Suppressor macrophage treated with lipopolysaccharide for 1 hour (primary cell): ENCODE measurements at places on chromosomes 6 and 20.
A peak's percentile ranks its signal among the peaks of the same experiment; 100 is the strongest.

DNA sequence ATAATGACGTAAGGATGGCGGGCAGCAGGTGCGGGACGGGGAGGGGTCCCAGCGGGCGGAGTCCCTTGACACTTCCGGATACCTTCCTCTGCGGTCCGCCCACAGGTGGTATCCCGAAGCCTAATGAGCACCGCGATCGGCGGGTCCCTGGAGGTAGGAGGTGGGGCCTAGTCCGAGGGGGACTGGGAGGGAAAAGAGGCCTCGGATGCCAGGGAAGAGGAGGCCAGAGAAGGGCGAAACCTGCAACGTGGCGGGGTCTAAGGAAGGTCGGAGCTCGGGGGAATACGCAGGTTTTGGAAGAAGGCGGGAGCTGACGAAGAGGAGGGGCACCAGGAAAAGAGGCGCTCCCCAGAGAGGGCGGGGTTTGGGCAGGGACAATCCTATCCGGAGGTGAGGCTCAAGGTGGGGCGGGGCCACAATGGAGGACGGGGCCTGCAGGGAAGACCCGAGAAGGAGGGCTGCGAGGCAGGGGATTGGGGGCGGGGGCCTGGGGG, 3.7 kb downstream of the PRSS16 start:
- no peak for DNase-seq

DNA sequence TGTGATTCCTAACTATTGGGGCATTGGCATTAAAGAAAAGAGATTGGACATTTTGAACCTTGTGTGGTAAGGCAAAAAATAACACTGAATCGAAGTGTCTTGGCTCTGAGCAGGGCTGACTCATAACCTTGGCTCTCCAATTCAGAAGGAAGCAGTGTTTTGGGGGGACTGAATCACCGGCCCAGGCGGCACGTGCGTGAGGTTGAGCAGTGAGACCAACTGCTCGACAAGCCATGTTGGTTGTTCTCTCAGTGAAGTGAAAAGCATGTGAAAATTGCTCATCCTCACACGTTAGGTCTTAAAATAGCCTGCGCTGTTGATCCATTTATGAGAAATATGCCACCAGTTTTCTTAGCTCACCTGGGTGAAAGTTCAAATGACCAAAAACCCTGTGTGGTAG, 137.8 kb upstream of the SPACA1 start:
- DNase-seq: no peak

DNA sequence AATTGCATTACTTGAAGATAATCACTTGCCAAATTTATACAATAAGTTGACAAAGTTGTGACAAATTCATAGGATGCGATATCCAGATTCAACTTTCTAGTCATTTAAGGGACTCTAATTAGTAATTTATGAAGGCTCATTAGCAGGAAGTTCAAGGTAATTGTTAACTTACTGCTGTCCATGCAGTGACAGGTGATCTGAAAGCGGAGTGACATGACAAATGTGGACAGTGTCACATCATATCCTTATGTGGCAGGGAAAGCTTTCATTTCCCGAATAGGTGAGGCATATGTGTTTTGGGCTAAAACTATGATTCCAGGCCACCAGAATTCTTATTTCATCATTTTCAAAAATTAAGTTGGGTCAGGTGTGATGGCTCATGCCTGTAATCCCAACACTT, 115.9 kb upstream of the BMP2 start:
- DNase-seq: no peak

DNA sequence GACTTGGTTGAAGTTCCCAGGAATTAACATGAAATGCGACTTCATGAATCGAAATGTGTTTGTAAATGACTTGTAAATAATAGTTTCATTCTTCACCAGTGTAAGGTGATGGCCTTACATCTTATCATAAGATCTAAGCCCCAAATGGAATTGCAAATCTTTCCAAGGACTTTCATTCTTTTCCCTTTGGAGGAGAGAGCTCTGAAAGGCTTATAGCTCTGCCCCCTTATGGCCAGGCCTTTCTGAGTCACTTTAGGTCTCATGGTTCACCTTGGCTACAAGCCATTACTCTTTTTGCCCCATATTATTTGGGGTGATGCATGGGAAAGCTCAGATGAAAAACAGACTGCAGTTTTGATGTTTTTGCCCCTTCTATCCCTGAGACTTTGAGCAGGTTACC, 209.1 kb upstream of the BMP2 start:
- DNase-seq: no peak

- DNase-seq: no peak
Measured at GRCh38 chr20:13703265-13703664, 64.5 kb upstream of the TASP1 start.

- DNase-seq: no peak
Measured at GRCh38 chr6:44571510-44571909, 184.0 kb downstream of the CDC5L start.

DNA sequence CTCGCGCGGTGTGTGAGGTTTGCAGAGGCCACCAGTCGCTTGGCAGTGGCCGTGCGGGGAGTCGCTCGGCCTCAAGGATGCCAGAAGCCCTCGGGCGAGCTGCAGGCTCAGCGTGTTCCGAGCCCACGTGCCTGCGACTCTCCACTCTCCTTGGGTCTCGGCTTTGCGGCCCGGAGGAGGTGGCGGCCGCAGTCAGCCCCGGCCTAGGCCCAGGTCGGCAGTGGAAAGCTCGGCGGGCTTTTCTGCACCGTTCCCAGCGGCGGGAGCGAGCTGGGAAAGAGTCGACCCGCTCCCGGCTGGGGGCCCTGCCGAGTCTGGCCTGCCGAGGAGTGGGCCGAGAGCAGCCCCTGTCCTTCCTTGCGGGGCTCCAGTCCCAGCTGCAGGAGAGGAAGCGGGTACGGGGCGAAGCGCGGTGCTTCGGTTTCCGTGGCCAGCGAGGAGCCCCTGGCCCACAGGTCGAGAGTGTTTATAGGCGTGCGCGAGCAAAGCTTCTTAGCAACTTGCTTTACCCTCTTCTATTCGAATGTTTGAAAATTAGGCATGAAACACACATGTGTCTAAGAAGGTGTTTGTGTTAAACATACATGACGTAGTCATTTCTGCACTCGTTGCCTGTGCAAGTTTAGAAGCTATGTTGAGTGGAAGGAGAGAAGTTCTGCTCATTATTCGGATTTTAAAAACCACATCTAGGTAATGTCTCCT, 5.6 kb downstream of the FOXC1 start:
- no peak for DNase-seq

DNA sequence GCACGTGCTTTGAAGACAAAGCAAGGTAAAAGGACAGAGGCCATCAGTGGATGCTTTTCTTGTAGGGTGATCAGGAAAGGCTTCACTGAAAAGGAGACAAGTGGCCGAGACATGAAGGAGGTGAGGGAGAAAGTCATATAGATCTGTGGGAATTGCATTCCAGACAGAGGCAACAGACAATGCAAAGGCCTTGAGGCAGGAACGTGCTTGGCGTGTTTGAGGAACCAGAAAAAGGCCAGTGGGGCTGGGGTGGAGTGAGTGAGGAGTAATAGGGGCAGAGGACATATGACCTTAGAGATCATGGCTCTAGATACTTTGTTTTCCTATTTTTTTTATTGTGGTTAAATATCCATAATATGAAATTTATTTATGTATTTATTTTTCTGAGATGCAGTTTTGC, 10.5 kb upstream of the SALL4 start:
- DNase-seq: no peak

DNA sequence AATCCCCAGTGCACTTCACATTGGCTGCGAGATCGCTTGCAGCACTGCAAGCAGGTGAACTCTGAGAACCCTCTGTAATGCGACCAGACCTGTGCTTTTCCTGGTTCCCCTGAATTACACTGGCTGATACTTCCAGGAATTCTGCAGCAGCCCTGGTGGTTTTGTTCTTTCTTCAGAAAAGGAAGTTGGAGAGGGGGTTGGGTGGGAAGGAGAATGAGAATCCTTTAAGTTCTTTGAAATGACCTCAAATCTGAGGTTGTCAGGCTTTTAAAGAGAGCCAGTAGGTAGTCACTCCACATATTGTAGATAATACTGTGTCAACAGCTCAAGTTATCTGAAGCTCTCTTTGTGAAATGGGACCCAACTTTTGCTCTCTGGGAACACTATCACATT, 62.4 kb downstream of the GCNT2 start:
- DNase-seq: peak; percentile 15

DNA sequence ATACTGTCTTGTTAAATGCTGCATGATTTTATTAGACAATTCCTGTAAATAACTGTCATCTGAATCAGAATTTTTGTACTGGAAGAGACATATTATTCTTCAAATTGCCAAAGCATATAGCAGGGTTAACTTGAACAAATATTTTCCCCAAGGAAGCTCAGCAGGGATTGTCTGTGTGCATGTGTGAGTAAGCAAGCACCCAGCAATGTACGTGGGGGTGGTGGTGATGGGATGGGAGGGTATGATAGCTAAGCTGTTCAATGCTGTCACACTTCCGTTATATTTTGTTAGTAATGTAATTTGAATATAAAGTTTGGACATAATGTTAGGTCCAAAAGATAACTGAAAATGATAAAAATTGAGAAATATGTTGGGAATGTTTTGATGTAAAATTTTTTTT, 118.1 kb downstream of the MYB start:
- DNase-seq: no peak

DNA sequence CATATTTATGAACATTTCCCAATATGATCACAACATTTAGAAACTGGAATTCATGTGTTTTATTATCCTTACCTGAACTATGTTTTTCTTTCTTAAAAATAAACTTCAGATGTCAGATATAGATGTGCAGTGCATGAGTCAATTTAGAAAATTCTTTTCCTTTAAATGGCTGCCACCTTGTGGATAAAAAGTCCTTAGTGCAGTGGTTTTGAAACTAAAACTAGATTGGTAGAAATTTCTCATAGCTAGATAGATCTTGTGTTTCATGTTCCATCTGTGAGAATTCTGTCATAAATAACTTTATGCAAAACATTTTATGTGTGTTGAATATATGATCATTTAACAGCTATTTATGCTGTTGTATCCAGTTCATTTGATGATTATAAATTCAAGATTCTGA, 134.9 kb downstream of the KLHL32 start:
- DNase-seq: peak; percentile 76

DNA sequence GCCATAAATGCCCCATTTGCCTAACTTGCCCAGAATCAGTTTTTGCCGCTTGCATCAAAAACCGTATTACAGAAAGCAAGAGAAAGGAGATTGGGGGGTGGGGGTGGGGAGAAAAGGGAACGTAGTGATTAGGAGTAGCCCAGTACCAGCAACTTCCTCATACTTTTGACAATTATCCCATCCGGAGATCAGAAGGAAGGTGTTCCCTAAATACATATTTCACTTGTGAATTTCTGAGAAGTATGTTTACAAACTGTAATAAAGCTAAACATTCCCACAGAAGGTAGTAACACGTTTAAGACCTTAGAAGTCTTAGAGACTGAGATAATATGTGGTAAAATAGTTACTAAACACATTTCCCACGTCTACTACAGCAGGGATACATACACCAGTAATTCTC, 14.5 kb downstream of the PREP start:
- DNase-seq: no peak

DNA sequence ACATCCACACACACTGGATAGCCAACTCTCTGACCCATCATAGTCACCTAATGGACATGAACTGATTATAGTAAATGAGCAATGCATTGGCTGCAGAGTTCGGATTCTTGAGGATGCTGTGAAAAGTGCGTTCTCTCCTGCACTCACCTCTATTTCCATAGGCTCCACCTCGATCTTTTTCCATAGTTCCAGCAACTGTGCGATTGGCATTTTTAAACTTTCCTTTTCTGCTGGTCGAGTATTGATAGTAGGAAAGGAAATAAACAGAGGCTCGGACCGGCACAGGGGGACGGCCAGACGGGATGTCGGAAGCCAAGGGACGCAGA, 94.4 kb downstream of the RNASET2 start:
- no peak for DNase-seq

- no peak for DNase-seq
Measured at GRCh38 chr6:72712910-72713309, 91.0 kb downstream of the KCNQ5 start.

- no peak for DNase-seq
Measured at GRCh38 chr6:34491091-34491430, 25.2 kb downstream of the PACSIN1 start.

DNA sequence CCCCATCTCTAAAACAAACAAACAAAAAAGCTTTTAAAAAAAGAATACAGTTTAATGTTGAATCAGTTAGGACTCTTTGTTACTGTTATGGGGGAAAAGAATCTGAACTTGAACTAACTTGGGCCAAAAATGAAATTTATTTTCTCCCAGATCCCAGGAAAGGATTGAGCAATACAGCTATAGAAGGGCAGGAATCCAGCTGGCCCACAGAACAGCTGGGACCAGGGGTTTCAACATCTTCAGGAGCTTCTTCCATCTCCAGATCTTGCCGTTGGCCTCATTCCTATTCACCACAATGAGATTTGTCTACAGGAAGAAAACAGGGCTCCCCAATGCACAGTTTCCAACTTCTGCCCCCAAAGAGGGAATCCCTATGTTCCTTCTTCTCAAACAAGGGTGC, 43.2 kb upstream of the AKAP12 start:
- no peak for DNase-seq

- no peak for DNase-seq
Measured at GRCh38 chr6:27101824-27102223, 145.7 kb upstream of the PRSS16 start.

GRCh38 chr20:4632876-4633275, 88.8 kb upstream of the PRND start:
- DNase-seq: peak; percentile 64

GRCh38 chr6:107513214-107513613, 23.3 kb downstream of the SOBP start:
- no peak for DNase-seq

GRCh38 chr6:97113170-97113569, 169.8 kb downstream of the MMS22L start:
- no peak for DNase-seq

GRCh38 chr6:160065200-160065599, 56.4 kb upstream of the SLC22A1 start:
- no peak for DNase-seq

DNA sequence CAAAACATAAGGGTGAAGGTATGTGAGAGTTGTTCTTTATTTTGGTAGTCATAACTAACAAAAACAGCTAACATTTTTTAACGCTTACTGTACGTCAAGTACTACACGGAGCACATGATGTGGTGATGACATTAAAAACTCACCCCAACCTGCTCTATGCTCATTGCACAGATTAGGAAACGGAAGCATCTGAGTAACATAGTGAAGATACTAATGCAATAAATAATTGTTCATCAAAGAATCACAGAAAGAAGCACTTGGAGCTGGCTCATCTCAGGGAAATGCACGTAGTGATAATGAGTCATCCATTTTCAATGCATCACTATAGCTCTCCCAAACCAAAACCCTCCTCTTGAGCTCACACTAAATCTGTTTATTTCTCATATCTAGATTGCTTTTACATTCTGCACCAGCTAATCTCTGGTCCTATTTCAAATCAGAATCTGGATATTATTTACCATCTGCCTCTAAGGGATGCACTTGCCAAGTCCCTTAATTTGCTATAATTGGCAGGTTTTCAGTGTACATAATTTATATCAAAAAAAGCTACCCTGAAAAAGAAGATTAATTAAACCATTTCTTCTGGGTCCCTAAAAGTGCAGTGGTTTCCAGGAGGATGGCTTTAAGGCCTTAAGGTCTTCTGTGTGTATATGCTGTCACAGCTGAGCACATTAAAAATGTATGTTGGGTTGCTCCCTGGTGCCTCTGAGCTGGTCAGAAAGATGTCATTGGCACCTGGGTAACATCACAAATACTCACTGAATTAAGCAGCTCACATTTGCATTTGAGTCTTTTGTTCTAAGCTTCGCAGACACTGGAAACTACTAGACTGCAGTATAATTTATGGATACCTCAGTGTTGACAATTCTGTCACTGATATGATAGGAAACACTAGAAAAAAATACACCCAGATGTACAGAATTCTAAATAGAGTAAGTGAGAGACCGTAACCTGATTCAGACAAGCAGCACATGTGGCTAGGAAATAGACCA, 677.4 kb upstream of the CITED2 start:
- peak; percentile 57 for DNase-seq

GRCh38 chr6:82085701-82086100, 161.8 kb downstream of the IBTK start:
- DNase-seq: no peak
